ENCODE measurements at places on chromosomes 12 and 14.

DNA sequence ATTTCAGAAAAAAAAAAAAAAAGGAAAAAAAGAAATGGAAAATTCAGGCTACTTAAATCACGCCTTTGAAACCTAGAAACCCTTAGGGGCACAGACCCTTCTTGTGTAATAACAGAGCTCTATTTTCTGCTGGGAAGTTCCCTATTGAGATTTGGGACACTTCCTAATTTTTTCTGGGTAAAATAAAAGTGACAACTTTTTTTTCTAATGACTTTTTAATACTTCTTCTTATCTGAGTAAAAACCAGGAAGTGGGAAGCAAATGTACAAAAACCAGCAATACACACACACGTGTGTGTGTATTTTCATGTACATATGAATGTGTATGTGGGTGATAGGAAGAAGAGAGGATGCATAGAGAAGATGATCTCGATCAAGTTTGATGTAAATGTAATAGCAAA, 35.8 kb downstream of the ETV6 start:
- no peak for DNase-seq

GRCh38 chr12:113136128-113136989, 798 bp upstream of the RASAL1 start:
- no peak for DNase-seq

- no peak for DNase-seq
Measured at GRCh38 chr14:23941230-23941629, 12.3 kb upstream of the DHRS4 start.

GRCh38 chr12:124868252-124869058, 4.8 kb upstream of the SCARB1 start:
- no peak for DNase-seq

GRCh38 chr14:76516884-76517283, 140.9 kb downstream of the ESRRB start:
- DNase-seq: no peak

GRCh38 chr12:62659453-62660295, 193.0 kb downstream of the MON2 start:
- DNase-seq: no peak

- no peak for DNase-seq
Measured at GRCh38 chr14:102078831-102079699, 7.8 kb downstream of the HSP90AA1 start.

- DNase-seq: no peak
Measured at GRCh38 chr12:48022676-48023385, 18.6 kb upstream of the COL2A1 start.

GRCh38 chr12:100435957-100436356, 37.7 kb upstream of the NR1H4 start:
- DNase-seq: no peak

- DNase-seq: no peak
Measured at GRCh38 chr12:32265951-32266350, 133.4 kb upstream of the FGD4 start.

DNA sequence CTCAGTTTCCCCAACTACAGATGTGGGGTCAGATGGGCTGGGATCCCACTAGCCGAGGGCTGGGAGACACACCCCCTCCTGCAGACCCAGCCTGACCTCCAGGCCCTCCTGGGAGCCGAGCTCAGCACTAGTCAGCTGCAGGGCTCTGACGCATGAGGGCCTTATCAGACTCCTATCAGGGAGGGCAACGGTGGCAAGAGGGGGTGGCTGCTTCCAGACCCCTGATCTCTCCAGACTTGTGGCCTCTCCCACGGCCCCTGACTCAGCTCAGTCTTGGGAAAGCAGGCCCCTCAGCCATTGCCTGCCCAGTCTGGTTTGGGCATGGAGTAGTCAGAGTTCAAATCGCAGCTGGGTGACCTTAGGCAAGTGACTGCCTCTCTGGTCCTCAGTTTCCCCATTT, 2.5 kb downstream of the RASAL1 start:
- no peak for DNase-seq

DNA sequence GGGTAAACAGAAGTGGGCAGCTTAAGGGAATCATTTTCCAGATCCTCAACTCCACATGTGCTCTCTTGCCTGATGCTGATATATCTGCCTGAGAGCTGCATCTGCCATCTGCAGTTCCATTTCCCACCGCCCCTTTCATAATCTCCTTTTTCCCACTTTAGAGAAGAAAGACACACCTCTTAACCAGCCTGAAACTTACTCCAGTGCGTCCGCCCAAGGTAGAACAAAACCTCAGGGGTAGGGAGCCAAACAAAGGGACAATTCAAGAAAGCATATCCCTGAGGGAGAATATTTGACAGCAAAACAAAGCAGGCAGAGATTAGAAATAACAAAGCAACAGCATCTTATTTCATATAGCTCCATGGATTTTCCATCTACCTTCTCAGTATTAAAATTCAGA, 4.3 kb downstream of the MDM1 start:
- no peak for DNase-seq

GRCh38 chr12:94957006-94957405, 46.5 kb downstream of the NDUFA12 start:
- DNase-seq: no peak

GRCh38 chr12:94614288-94614721, 36.1 kb downstream of the TMCC3 start:
- DNase-seq: no peak

GRCh38 chr12:94041850-94042249, 106.5 kb upstream of the PLXNC1 start:
- DNase-seq: no peak

DNA sequence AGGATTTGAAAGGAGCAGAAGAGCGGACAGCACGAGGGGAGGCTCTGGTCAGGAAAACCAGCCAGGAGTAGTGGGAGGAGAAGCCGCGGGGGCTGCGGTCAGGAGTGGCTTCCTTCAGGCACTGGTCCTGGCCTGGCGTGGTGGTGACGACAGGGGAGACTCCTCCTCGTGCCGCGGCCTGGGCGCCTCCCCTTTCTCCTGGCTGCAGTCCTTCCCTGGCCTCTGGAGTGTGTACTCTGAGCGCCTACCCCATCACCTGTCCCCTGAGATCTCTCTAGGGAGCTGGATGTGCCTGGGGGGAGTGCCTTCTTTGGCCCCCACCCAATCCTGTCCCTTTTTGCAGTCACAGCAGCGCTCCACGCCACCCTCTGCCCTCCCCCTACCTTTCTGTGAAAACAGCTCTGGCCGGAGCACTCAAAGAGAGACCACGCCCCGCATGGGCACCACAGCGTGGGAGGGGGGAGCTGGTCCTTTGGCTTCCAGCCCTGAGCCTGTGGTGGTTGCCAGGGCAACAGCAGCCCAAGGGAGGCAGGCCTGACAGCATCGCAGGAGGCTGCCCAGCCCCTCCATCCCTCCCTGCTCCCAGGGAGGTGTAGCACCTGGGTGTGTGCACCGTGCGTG, 125.9 kb downstream of the CALM1 start:
- DNase-seq: peak; percentile 58

DNA sequence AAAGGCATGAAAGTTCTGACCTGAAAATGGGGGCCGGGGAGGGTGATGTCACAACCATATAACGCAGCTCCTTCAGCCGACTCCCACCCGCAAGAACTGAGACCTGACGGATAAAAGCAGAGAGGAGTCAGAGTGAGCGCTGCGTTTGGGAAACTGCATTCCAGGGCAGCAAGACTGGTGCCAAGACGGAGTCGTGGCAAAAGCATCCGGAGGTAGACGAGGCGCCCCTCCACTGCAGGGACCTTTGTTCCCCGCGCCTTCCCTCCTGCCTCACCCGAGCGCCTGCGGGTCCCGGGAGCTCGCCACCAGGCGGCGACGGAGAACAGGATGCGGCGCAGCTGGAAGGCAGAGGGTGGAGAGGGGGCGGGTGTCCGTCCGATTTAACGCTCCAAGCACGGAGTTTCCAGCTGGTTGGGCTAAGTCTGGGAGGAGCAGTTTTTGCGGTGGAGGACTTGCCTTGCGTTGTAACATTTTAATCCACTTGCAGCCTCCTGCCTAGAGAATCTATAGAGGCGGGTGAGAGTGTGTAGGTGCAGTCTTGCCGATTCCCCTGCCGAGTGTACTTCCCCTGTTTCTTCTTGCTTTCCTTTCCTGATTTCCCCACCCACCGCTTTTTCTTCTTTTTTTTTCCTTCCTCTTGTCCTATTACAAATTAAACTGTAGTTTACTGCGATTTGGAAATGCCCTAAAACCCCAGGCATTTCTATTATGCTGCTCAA, 1.2 kb upstream of the CPNE8 start:
- DNase-seq: peak; percentile 88

DNA sequence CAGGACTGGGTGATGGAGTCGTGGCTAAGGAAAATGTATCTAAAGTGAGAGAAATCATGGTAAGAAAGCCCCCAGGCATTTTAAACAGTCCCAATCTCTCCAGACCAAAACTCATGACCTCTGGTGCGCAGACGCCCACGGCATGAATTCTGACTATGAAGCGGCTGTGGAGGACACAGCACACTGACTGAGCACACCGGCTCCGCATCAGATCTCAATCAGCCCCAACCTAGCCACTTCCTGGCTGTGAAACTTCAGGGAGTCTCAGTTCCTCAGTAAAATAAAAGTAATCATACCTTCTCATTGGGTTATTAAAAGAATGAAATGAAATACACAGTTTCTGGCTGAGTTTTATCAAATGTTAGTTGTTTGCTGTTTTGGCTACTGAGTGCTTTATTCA, 38.7 kb downstream of the SETD3 start:
- DNase-seq: no peak

DNA sequence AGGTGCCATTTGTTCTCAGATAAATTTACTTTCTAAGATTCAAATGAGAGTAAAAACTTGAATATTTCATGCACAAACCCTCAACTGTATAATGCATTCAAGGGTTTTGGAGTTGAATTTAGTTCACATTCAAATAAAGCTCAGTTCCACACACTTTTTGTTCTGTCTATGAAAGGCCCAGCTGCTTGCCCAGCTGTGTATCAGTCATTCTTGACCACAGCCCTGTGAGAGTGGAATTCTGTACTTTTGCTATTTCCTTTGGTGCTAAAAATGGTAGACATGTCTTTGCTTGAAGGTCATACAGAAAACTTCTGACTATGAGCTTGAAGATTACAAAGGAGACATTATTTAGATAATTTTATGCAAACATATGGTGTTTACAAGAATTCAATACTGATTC, 110.4 kb downstream of the KCNC2 start:
- DNase-seq: no peak

DNA sequence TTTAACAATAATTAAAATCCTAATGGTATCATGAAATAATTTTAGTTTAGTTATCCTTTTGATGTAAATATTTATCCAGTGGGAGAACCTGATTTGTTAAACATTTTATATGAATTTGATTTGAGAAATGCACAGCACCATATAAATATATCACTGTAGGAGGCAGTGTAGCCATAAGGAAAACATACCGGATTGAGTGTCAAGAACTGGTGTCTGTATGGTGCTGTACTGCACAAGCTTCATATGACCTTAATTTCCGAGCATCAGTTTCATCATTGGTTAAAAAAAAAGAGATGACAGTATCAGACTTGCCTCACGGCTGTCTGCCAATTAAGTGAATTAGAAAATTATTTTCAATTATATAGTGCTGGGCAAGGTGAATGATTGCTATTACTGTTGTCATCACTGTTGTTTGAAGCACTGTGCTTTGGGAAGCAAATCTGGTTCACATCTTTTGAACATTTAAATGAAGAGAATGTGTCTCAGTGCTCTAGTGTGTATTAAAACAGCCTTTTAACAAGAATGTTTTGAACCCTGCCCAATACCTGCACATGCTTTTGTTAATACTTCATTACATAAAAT, 72.1 kb downstream of the TMTC2 start:
- no peak for DNase-seq

- DNase-seq: no peak
Measured at GRCh38 chr12:97305651-97306050, 157.0 kb upstream of the RMST start.

GRCh38 chr14:30872602-30873001, 1.8 kb upstream of the COCH start:
- no peak for DNase-seq

DNA sequence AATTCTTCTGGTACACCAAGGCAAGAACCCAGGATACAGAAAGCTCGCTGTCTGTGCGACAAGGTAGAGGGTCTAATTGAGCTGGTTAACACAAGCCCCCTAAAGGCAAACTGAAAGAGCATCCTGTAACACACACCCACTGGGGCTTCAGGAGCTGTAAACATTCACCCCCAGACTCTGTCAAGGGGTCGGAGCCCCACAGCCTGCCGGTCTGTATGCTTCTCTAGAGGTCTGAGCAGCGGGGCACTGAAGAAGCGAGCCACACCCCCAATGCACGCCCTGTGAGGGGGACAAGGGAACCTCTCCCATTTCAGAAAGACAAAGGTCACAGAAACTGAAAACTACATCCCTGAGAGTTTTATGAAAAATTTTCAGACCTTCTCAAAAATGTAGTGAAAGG, 1.3 kb upstream of the IPO8 start:
- no peak for DNase-seq
